Ecto neural progenitor cell (in vitro differentiated cells): ENCODE measurements at places on chromosomes 1 and 21.

GRCh38 chr1:87535551-87535950 lies 206.9 kb downstream of the LMO4 start:
- DNase-seq, result no peak

GRCh38 chr1:229953736-229954326 lies 113.2 kb upstream of the GALNT2 start:
- DNase-seq, result no peak

DNA sequence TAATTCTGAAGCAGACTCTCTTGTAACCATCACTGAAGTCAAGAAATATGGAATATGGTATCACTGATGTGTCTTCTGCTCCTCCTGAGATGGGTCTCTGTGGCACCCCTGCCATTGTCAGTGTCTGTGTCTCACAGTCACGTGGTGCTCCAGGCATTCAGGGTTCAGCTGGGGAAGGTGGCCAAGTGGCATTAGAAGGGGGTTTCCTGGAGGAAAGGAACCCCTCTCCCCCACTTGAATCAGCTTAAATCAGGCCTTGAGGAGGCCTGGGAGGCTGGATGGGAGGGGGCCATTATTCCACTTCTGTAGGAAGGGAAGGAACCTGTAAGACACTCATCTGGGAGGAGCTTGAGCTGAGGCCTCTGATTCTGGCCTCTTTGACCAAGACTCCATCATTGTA lies 20.5 kb downstream of the CYP4B1 start:
- no peak for DNase-seq

DNA sequence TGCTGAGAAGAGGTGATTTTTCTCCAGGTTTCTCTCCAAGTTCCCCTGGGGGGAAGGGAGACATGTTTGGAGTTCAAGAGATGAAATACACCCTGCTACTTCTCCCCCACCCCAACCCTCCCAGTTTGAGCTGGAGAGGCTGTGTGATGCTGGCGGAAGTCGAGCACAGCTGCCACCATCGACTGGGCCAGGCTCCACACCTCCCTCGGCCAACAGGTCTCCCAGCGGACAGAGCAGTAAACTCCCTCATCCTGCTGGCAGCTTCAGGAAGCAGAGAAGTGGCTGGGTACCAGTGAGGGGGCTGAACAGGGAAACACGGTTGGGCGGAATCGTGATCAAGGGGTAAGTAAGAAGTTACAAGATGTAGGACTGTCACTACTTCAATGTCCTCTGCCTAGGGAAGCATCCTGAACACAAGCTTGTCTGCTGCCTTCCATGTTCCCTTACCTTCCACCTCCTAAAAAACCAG lies 6.6 kb upstream of the NHLH1 start:
- DNase-seq, result no peak

GRCh38 chr1:2413495-2414296 lies 1.3 kb upstream of the PEX10 start:
- peak; percentile 70 for DNase-seq

GRCh38 chr1:58095183-58095582 lies 451.3 kb downstream of the OMA1 start:
- DNase-seq, result no peak

DNA sequence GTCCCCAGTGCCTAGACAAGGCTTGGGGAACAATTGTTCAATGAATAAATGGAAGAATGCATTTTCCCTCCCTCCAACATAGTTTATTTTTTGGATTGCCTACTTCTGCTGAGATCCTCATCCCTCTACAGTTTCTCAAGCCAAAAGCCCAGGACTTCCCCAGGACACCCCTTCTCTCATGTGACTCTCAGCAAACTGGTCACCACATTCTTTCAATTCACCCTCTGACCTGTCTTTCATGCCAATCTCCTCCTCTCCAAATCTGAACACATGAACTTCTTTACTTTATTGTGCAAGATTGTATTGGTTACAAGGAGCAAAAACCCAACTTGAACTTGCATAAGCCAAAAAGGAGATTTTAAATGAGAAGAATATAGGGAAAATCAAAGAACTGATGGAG lies 103.2 kb upstream of the JUN start:
- DNase-seq, result no peak

- DNase-seq, result no peak
Observed at GRCh38 chr1:152546704-152547103, 19.9 kb downstream of the LCE3E start.

DNA sequence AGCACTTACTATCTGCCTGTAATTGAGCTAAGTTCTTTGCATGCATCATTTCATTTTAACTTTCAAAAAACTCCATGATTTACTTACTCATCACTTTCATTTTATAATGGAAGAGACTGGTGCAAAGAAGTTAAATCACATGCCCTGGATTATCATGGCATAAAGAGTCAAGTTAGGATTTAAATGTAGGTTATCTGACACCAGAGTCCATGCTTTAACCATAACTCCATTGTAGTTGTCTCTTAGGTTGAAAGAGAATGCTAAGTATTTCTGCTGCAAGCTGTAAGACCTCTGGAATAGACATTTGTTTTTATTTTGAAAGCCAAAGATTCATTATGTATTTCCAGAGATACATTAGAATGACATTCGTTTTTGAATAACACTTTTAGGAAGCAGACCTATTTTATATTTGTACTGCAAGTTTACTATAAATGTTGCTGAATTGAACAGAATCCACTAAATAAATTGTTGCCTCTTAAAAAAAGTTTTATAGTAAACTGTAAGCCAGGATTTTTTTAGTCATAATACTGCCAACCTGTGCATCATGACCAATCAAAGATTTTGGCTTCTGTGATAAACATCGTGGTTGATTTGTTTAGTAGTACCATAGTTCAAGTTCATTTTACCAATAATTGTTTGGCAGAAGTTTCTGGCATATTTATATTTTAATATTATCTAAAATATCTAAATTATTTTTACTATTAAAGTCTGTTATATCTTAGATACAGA lies 26.1 kb downstream of the CFH start:
- no peak for DNase-seq

DNA sequence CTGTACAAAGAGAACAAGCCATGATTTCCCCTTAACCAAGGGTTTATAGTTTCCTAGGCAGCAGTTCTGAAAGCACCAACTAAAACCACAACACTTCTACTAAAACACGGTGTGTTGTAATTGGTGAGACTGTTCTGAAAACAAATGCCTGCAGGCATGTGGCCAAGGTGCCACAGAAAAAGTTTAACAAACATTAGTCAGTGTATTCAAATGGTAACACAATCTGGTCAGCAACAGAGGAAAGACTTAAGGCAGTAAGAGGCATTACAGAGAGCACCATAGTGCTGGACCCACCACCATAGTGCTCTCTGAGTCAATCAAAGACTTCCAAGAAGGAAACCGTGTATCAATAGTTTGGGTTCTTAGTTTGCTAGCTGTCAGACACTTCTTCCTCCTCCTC lies 16.7 kb downstream of the SNIP1 start:
- no peak for DNase-seq

DNA sequence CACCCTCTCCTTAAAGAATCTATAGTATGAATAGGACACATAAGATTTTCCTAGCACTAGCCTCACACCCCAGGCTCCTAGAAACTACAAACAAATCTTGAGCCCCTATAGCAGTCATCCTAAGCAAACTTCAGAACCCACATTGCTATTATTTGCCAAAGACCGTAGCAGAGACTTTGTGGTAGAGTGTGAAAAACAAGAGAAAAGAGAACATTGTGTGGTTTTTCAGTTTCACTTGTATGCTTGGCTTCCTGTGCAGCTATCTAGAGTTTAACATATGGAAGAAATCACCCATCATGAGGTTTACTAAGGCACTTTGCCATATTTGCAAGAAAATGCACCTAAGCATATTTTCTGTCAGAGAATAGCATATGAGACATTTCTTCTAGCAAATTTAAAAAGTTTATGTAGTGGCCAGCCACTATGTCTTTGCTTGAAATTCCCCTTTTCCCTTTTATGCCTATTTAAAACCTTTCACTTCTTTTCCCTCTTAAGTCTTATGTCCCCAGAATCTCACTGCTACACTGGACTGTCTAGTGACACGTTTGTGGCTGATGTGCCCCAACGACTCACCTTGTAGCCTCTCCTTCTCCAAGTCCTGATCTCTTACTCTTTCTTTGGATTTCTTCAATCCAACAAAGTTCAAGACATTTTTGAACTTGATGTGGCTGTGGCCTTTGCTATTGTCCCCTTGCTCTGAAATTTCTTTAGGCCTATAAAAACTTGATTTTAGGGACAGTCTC lies 25.6 kb downstream of the CCDC190 start:
- no peak for DNase-seq
